SW480 (cell line): ENCODE measurements at places on chromosomes 1 and 21.

DNA sequence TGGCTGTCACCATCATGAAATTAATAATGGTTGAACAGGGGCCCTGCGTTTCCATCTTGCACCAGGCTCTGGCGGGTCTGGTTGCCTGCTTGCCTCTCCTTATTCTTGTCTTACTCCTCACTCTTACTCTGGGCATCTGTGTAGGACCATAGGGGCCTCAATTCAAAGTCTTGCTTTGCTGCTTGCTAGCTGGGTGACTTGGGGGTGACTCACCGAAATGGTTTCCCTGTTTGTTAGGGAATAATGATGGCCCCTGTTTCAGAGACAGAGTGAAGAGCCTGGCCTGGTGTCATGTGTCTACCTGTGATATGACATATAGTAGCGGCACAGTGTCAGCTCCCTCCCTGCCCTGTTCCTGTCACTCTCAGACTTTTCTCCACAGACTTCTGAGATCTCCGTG lies 24.6 kb downstream of the KCNC4 start:
- DNase-seq: no peak

DNA sequence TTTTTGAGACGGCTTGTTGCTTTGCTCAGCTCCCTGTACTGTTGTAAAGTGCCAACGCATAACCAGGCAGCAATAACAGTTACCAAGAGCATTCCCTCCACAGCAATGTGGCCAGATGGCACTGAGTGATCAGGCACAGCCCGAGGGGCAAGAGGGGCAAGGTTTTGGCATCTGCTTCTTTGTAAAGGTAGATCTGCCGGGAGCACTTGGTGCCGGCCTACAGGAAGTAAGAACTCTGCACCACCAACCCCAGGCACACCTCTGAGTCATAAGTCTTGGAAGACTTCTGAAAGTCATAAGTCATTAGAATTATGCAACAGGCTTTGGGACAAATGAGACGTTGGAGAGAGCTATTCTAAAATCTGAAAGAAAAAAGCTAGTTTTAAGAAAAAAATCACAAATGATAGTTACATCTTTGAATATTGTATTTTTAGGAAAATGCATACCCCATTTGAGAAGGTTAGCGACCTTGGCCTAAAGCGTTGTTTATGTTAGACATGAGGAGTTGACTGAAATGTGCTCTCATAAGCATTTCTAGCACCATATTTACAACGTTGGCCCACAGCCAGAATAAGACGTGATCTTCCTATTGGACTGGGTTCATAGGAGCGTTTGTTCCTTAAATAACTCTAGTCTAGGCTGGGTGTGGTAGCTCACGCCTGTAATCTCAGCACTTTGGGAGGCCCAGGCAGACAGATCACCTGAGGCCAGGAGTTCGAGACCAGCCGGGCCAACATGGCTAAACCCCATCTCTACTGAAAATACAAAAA lies 37.7 kb upstream of the MAP10 start:
- DNase-seq: no peak

DNA sequence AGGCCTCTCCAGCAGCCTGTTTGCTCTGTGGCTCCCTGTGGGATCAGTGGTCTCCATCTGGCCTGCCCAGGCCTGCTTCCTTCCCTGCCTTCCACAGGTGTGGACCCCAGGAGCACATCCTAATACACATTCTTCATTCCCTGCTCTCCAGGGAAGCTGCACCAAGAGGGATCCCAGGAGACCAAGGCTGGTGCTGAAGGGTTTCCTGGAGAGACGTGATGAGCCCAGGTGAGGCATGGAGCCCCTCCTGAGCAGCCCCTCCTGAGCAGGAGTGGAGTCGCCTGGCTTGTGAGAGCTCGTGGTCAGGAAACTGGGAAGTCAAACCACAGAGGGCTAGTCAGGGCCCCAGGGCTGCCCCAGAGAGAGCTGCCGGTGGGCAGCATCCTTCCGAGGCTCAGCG lies 561.4 kb downstream of the MATN1 start:
- DNase-seq: no peak

GRCh38 chr1:8161546-8162105 lies 135.5 kb upstream of the ERRFI1 start:
- peak; percentile 54 for DNase-seq

GRCh38 chr21:16457498-16457897 lies 727.7 kb downstream of the USP25 start:
- DNase-seq: no peak

- no peak for DNase-seq
These were observed 2.7 kb upstream of the NTNG1 start for GRCh38 chr1:107138166-107138565.

- no peak for DNase-seq
These were observed 24.6 kb downstream of the RUNX3 start for GRCh38 chr1:24905355-24905978.

- DNase-seq: no peak
These were observed 25.5 kb upstream of the ZC3H12A start for GRCh38 chr1:37448691-37449417.

GRCh38 chr1:45299981-45300668 lies 26.6 kb upstream of the HPDL start:
- DNase-seq: peak; percentile 72

- DNase-seq: peak; percentile 11
These were observed 102.7 kb downstream of the HMGB4 start for GRCh38 chr1:33966346-33967141.

GRCh38 chr1:54413295-54413694 lies 7.1 kb upstream of the SSBP3 start:
- DNase-seq: no peak

- DNase-seq: no peak
These were observed 32.0 kb upstream of the TDRD10 start for GRCh38 chr1:154469844-154470560.

DNA sequence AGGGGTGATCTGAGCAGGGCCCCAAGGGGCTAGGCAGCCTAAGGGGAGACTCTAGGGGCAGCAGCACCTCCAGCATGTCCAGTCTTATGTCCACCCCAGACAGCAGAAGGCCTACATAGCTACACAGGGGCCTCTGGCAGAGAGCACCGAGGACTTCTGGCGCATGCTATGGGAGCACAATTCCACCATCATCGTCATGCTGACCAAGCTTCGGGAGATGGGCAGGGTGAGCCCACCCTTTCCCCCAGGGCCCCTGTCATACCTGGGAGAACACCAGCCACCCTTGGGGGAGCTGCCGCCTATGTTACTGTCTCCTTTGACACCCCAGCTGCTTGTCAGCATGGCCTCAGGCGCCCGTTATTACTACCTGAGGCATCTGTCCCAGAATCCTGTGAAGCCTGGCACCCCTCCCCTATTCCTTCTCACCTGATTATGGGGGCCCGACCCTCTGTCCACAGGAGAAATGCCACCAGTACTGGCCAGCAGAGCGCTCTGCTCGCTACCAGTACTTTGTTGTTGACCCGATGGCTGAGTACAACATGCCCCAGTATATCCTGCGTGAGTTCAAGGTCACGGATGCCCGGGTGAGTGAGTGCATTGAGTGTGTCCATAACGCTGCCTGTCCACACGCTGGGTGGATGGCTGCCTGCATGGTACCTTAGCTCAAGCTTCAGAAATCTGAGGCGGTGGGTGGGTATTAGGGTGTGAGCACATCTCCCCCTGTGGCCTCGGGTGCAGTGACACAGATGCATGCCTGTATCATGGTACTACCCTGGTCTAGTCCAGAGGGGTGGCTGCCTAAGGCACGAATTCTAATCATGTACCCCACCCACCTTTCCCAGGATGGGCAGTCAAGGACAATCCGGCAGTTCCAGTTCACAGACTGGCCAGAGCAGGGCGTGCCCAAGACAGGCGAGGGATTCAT lies 29.7 kb upstream of the KDM4A start:
- DNase-seq: no peak
